ENCODE measurements at places on chromosomes 16 and 17. TPM values are rescaled to one million over a fixed set of nuclear protein-coding genes. Genes with fewer than 3 reads are reported as not detected.

ZNF598 gene
- total RNA-seq: 34.9 TPM

ATP2A3 gene
- 52.1 TPM for total RNA-seq

HLF gene
- total RNA-seq: 38.4 TPM

SPATA22 gene
- total RNA-seq: 0.31 TPM

ACSM3 gene
- total RNA-seq: 31.5 TPM

KRTAP9-2 gene
- not detected for total RNA-seq

GRCh38 chr17:50501054-50501453 lies 7.2 kb upstream of the MYCBPAP start:
- no peak for DNase-seq

- DNase-seq: no peak
Observed at GRCh38 chr16:26667307-26667706, 399.4 kb upstream of the C16orf82 start.

DNA sequence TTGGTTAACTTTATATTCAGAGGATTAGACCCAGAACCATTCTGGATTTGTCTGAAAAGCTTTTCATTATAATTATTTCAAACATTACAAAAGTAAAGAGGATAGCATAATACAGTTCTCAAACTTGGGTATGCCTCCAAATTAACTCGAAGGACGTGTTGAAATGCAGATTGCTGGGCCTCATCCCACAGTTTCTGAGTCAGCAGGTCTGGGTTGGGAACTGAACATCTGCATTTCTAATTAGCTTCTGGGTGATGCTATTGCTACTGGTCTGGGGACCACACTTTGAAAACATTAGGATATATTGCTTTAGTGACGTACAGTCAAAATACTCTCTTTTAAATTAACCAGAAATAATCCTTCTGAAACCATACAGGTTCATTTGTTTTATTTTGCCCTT lies 10.0 kb downstream of the TPPP3 start:
- no peak for DNase-seq

DNA sequence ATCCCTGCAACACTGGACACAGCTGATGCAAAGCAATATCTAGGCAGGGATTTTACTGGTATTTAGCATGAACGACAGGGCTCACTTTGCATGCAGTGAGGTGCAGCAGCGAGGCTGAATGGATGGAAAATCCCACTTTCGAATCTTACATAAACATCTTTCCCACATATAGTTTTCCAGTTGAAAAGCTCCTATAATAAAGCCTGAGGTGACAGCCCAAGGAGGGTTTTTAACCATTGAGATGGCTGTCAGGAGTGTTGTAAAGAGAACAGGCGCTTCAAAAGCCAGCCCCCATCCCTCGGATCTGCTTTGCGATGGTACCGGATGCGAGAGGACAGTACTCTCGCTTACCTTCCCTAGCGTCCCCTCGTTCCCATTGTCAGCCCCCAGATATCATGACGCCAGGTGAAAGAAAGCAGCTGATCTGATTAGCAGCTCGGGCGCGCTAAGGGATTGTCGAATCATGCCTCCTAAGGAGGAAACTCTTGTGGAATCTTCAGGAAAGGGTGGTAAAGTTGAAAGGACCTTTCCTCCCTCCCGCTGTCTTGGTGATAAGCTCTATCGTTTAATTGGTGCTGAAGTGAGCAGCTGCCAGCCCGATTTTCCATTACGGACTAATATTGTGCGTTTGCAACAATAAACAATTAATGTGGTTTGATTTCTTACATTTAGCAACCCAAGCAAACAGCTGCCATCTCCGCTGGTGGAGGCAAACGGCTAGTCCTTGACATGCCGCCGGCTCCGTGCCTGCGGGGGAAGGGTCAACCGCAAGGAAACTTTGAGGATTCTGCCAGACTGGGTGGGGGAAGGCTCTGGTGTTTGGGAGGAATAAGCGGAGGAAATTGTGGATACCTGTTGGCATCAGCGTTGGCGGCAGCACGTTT lies 1.8 kb downstream of the CDH8 start:
- no peak for DNase-seq

DNA sequence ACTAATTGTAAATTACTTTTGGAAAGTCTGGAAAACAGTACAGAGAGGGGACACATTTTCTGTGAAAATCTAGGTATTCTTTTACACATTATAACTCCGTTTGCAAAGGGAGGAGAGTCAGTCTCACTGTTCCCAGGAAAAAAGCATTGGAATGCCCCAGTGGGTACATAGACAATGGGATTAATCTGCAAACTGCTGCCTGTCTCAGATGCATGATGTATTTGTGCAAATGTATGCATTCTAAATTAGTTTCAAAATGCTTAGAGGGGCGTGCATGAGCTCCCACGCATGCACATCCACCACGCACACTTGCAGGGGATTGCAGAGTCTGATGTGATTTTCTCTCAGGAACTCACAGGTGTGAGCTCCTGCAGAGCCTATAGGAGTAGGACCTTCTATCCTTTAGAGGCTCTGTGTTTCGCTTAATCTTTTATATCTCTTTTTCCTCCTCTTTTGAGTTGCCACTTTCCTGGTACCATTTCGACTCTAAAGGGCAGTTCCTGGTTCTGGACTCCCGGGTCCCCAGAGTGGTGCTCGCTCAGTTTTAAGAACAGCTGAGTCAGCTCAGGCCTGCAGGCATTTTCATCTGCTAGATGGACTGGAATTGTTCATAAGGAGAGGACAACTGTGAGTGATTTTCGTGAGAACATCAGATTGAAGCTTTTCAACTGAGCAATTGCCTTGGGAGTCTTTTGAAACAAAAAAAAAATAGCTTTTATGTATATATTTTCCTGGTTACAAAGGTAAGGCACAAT lies 1.1 kb downstream of the BCO1 start:
- DNase-seq: no peak

GRCh38 chr16:23408823-23409298 lies 44.1 kb downstream of the COG7 start:
- no peak for DNase-seq

- no peak for DNase-seq
Observed at GRCh38 chr17:51670899-51671298, 410.6 kb downstream of the UTP18 start.

GRCh38 chr16:8675183-8676159 lies 1.1 kb downstream of the ABAT start:
- DNase-seq: peak; percentile 49

DNA sequence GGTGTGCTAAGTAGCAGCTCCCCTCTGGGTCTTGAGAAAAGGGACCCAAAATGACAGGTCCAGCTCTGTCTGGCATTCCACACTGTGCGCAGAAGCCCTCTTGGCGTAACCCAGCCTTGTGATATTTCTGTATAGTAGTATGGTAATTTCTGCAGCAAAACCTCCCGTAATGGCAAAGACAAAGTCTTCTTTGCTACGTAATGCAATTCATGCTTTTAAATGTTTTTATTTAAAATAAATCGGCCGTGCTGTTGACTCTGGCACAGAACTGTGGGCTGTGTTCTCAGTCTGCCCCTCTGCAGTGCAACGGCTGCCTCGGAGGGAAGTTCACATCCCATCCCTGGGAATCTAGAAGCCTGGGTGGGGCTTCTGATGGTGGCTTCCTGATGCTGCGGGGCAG lies 75.2 kb downstream of the ASIC2 start:
- DNase-seq: no peak

- DNase-seq: peak; percentile 90
Observed at GRCh38 chr17:45149669-45150664, 1.7 kb downstream of the HEXIM1 start.

GRCh38 chr17:52837492-52837891 lies 679.0 kb upstream of the CA10 start:
- DNase-seq: no peak

GRCh38 chr17:56480501-56480900 lies 113.0 kb upstream of the NOG start:
- no peak for DNase-seq

- no peak for DNase-seq
Observed at GRCh38 chr16:57687363-57687929, 7.2 kb upstream of the DRC7 start.

- no peak for DNase-seq
Observed at GRCh38 chr17:72097144-72097543, 23.7 kb upstream of the SOX9 start.

DNA sequence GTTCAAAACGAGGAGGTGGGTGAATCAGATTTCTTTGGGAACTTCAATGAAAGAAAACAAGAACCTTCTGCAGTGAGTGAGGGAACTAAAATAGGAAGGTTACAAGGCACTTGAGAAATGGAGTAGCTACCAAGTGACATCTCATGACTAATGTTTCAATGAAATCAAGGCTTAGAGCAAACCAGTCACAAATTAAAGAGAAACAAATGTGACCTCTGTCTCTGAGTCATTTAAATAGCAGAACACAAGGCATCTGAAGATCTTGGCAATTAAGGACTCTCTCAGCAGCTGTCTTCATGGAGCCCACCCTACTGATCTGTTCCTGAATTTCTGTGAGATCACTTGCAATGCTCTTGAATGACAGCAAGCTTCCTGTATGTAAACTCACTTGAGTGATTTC lies 109.5 kb downstream of the CDH11 start:
- DNase-seq: no peak

DNA sequence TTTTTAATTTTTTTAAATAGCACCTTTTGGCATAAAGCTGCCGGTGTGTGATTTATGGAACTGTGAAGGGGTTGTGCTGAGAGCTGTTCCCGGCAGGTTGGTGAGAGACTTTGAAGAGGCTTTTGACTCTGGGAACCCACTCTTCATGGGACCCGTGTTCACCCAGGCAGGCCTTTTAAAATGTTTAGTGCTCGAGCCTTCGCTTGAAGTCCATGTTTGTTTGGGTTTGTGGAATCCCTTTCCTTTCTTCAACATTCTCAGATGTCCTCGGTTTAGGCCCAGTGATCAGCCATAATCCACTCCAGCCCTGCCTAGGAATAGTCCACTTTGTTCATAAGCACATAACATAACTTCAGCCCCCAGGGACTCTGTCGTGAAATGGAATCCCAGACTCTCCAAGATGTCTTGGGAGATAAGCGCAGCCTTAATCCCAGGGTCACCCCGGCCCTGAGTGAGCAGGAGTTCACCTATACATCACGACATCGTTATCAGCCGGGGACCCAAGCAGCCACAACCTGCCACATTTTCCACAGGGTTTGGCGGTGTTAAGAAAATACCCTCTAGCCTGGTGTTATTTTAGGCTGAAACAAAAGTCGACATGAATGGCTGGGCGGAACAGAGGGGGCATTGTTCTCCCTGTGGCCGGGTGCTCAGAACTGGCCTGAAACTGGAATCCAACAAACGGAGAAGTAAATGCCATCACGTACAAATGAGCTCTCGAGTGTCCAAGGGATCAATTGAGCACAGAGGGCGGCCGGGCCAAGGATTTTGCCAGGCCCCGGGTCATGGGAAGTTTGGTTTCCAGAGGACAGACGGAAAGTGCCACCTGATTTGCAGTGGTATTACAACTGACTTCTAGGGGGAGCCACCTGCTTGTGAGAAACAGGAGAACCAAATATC lies 145.7 kb upstream of the IRX3 start:
- DNase-seq: peak; percentile 68

- no peak for DNase-seq
Observed at GRCh38 chr16:57165938-57166337, 19.9 kb downstream of the PSME3IP1 start.

DNA sequence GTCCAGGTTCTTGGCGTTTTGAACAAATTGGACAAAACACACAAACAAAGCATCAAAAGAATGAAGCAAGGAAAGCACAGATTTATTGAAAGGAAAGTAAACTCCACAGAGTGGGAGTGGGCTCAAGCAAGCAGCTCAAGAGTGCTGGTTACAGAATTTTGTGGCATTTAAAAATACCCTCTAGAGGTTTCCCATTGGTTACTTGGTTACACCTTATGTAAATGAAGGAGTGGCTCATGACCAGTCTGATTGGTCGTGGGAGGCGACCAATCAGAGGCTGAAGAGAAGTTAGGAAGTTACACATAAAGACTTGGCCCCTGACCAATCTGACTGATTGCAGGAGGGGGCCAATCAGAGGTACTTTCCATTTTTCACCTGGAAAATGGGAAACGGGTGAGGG lies 1373.8 kb upstream of the GOT2 start:
- DNase-seq: no peak

DNA sequence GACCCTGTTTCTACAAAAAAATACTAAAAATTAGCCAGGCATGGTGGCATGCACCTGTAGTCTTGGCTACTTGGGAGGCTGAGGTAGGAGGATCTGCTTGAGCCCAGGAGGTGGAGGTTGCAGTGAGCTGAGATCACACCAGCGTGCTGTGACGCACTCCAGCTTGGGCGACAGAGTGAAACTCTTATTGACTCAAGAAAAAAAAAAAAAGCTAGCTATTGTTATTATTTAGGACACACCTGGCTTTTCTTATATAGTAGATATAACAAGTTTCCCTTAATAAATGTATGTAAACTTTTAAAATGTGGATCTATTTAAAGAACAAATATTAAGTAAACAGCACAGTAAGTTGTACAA lies 1.8 kb downstream of the RABEP2 start:
- DNase-seq: no peak

DNA sequence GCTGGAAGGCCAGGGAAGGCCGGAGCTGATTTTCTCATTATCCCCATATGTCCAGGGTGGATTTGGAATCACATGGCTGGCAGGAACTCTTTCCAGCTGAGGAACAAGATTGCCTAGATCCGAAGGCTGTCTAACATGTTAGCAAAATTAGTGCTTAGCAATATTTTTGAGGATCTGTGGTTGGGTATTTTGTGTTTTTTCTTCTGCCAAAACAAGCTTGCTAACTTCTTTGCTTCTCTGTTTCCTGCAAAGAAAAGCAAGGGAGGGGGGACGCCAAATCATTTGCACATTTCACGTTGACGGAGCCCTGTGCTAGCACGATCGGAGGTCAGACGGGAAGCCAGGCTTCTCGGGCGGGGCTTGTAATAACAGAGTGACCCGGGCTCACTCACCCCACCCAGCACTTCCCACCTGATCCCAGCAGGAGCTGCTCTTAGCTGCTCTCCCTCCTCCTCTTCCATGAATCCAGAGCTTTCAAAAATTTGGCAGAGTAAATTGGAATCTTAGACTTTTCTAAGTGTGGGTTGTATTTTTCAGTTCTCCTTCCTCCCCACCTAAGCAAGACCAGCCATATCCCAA lies 33.3 kb upstream of the FOXF1 start:
- no peak for DNase-seq

GRCh38 chr17:80497726-80498241 lies 21.4 kb upstream of the NPTX1 start:
- no peak for DNase-seq

DNA sequence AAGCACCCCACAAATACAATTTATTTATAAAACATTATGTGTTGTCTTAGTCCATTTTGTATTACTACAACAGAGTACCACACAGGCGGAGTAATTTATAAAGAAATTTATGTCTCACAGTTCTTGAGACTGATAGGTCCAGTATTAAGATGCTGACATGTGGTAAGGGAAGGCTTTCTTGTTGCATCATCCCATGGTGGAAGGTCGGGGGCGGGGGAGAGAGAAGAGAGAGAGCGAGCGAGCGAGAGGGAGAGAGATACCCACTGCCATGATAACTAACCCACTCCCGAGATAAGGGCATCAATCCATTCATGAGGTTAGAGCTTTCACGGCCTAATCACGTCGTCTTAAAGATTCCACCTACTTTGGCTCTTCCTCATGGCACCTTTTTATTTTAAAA lies 117.8 kb downstream of the KCNJ12 start:
- no peak for DNase-seq

GRCh38 chr17:3034578-3034920 lies 28.9 kb downstream of the OR1D5 start:
- DNase-seq: no peak
